ENCODE measurements at places on chromosomes 5 and 9.

GRCh38 chr9:90815944-90816357 is 14.3 kb downstream of the SYK start:
- DNase-seq = peak; percentile 35

DNA sequence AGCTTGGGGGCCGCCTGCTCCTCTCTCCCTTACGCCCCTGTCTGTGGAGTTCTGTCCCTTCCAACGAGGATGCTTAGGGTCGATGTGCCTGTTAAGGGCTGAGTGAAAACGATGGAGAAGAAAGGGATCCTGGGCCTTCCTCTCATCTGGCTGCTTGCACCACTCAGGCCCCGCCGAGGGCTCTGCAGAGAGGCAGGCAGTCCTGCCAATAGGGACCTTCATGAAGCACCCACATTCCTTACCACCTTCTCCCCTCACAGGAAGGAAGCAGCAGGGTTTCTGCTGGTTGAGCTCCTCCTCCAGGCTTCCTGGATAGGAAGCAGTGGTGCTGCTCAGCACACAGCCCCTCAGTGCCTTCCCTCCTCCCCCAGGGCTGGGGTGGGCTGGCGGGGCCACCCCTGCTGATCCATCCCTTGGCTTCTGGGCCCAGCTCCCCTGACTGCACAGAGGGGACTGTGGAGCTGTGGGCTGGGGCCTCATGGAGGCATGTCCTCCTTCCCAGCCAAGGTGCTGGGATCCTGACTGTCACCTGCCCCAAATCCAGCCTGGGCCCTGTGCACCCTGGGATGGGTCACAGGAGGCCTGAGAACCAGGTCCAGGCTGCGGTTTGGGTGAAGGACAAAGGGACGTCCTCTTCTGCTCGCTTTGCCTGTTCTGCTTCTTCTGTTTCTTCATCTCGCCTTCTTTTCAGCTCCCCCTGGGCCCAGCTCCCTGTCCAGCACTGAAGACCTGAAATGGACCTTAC is 50.5 kb downstream of the AHRR start:
- DNase-seq = no peak

- no peak for DNase-seq
Observed at GRCh38 chr5:180401229-180401907, 48.2 kb upstream of the GFPT2 start.

GRCh38 chr9:127949827-127950512 is 12.3 kb upstream of the DPM2 start:
- no peak for DNase-seq

GRCh38 chr9:92652461-92652860 is 17.5 kb downstream of the IPPK start:
- DNase-seq = no peak

DNA sequence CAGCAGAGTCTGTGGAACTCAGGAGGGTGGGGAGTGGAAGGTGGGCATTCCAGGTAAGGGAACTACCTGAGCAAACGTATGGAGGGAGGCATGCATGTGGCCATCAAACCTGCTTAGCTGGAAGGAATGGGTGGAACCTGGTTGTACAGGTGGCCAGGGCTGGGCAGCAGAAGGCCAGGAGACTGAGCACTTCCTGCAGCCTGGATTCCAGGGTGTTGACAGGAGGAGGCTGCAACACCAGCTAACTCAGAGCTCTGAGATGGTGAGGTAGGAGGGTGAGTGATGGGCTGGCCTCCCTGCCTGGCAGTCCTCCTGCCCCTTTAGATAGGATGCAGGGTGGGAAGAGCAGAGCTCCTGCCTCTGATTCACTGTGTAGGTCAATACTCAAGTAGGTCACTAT is 92.5 kb upstream of the CPEB4 start:
- DNase-seq = no peak

DNA sequence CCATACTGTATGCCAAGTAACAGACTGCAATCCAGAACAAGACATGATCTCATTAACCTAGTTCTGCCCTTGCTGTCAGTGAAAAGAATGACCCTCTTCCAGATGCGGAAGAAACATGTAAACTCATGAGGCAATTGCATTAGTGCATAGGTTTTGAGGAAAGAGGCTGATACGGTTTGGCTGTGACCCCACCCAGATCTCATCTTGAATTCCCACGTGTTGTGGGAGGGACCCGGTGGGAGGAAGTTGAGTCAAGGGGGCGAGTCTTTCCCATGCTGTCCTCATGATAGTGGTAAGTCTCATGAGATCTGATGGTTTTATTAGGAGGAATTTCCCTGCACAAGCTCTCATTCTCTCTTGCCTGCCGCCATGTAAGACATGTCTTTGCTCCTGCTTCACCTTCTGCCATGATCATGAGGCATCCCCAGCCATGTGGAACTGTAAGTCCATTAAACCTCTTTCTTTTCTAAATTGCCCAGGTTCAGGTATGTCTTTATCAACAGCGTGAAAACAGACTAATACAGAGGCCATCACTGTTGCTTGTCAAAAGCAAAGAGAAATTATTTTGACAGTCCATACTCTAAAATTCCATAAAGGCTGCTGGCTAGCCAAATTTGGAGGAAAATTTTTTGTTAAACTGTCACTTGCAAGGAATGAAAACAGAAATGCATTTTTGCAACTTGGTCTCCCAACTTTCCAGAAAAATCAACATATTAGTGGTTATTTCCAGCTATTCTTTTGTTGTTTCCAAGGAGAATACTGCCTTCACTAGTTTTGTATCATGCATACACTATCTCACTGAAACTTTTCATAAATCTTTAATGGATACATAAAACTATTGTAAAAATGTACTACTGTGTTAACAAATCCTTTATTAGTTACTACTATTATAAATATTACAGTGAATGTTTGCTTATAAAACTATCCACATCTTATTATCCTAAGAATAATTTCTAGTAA is 3.2 kb upstream of the ARL15 start:
- DNase-seq = no peak

GRCh38 chr5:55708732-55709131 is 3.4 kb downstream of the SLC38A9 start:
- no peak for DNase-seq

- peak; percentile 34 for DNase-seq
Observed at GRCh38 chr5:137279521-137280231, 219.4 kb downstream of the SPOCK1 start.

- no peak for DNase-seq
Observed at GRCh38 chr5:113824307-113824706, 310.8 kb downstream of the YTHDC2 start.

- DNase-seq = no peak
Observed at GRCh38 chr5:177973066-177973635, 22.9 kb downstream of the PROP1 start.

DNA sequence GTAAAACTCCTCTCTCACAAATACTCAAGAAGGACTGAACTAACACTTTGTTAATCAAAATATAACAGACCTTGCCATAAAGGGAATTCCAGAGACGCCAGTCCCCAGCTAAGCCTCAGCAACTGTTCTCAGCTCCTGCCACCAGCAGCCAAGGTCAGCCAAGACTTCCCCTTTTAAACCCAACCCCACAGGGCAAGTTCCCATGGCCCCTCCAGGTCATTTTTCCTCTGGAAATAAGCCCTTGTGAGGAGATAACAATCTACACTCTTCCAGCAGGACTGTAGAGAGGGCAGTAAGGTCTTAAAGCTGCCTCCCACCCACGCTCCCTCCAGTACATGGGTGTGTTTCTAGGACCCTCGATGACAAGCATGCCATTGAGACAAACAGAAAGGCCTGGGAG is 78.3 kb downstream of the DPYSL3 start:
- no peak for DNase-seq

DNA sequence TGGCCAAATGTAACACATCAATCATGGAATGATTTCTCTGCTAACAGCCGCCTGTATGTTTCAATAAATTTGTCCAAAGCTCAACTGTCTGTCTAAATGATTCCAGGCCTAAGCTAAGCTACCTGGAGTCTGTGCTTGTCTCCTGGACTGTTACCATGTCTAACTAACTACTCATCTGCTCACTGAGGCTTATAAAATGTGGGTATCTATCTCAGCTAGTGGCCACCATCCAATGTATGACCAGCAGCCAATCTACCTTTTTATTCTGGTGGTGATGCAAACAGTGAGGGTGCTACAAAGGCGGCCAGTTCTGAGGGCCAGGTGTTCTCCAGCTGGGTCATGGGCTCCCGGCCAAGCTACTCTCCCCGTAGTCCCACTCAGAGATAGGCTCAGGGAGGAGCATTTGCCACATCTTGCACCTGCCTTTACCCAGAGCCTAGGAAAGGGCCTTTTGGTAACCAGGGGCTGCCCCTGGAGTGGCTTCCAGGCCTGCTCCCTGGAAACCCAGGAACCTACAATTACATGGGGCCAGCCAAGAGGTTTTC is 59.1 kb downstream of the PFDN1 start:
- DNase-seq = peak; percentile 75

GRCh38 chr5:54689411-54690251 is 172.1 kb downstream of the SNX18 start:
- DNase-seq = no peak

- DNase-seq = no peak
Observed at GRCh38 chr9:113369855-113370140, 7.0 kb downstream of the HDHD3 start.

- no peak for DNase-seq
Observed at GRCh38 chr5:10567121-10567591, 3.3 kb downstream of the ANKRD33B start.

DNA sequence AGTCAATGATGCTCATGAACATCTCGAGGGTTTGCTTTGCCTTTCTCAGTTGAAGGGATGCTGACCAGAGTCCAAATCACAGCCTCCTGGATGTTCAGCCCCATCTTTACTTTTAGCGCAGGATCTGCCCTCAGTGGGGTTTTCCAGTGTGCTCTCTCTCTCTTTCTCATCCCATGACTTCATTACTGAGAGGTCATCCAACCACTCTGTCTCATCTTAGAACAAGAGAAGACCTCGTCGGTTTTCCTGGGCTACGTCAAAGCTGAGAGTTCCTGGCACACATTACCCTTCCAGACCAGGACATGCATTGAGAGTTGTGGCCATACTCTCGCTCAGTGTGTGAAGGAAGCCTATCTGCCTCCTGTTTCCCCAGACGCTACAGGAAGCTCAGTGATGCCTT is 47.3 kb downstream of the C9orf152 start:
- no peak for DNase-seq

- DNase-seq = no peak
Observed at GRCh38 chr5:165775111-165775510, 2269.7 kb downstream of the MAT2B start.

DNA sequence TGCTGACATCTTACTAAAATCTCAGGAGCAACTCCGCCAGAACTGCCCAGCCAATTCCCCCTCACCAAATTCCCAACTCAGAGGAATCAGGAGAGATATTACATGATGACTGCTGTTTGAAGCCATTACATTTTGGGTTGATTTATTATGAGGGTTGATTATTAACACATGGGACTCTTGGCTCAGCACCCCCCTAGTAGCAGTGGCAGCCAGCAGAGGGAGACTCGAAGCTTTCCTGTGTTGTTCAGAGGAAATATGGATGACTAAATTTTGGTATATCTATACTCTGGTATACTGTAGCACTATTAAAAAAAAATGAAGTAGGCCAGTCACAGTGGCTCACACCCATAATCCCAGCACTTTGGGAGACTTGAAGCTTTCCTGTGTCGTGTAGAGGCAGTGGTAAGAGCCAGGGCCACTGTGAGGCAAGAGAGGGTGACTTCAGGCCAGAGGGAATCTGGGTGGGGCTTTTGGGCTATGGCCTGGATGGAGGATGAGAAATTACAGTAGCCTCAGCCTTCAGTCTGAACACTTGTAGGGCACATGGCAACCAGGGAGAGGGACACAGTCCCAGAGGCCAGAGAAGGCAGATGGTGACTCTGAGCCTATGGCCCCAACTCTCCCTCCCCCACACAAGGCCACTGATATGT is 111.4 kb downstream of the LHX2 start:
- no peak for DNase-seq

DNA sequence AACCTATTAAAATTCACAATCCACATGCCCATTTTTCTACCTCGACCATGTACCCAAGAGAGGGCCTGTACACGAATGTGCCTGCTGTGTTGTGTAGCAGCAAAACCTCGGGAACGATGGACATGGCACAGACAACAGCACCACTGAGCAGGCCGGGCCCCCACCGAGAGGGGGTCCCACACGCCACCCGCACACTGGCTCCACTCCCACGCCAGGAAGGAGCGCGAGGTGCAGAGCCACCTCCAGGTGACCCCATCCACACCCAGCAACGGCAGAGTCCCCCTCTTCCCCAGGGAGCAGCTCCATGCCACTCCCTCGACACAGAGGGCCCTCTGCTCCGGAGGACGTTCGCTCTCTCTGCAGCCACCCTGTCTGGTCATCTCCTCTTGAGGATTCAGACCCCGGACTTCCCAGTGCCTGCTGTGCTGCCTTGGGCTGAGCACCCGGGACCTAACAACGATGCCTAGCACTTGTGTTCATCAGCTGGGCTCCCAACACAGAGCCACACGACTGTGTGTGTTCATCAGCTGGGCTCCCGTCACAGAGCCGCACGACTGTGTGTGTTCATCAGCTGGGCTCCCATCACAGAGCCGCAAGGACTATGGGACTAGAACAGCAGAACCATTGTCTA is 25.3 kb upstream of the ADAMTS2 start:
- no peak for DNase-seq

Measured in NCI-H1417 (cell line).